ENCODE measurements at places on chromosomes 2 and 18.

- no peaks in the 10 kb centered on the region for H3K36me3 ChIP-seq
- no peaks in the 10 kb centered on the region for H3K27me3 ChIP-seq
- peak overlapping the region; percentile 39 for H3K27ac ChIP-seq
- DNase-seq = no peak
- no peaks in the 10 kb centered on the region for H3K4me1 ChIP-seq
These were observed 131.3 kb downstream of the CCBE1 start for GRCh38 chr18:59565957-59566356.

GRCh38 chr2:237987268-237987667 is 20.5 kb downstream of the UBE2F start:
- no peak overlapping the region for H3K27ac ChIP-seq
- H3K36me3 ChIP-seq = peaks cover 17% of the 10 kb centered on the region
- no peak overlapping the region for H3K4me3 ChIP-seq

DNA sequence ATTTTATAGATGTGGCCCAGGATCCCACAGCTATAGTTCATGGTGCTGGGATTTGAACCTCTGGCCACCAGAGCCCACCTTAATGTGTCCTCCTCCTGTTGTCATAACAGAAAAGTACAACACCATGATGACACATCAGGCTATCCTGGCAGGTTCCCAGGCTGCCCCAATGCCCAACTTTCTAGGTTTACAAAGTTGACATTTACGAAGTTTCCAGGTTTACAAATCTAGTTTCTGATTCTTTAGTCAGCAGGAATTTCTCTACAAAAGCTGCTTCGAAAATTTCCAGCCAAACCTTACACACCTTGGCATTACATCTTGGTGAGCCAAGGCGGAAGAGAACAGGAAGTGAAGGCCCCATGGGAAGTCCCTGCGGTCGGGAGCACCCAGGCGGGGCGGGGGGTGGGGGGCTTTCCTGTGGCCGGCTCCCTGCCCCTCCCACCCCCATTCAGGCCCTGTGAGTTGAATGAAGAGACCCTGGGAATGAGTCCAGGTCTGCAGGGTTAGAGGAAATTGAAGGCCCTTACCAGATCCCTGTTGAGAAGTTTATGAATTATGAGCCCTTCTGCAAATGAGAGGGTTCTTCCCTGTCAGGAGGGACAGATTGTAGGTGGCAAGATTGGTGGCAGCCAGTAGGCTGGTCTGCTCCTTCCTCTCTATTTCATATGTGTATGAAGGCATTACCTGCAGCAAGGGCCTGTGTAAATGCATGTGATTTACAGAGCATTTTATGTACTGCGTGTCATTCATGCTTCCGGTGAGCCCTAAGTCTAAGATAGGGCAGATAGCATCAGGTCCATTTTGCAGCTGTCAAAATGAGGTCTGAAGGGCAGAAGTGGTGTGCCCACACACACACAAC is 11.1 kb upstream of the IL1RN start:
- H3K4me3 ChIP-seq = no peak overlapping the region
- H3K36me3 ChIP-seq = no peaks in the 10 kb centered on the region
- H3K27me3 ChIP-seq = peaks cover 35% of the 10 kb centered on the region
- no peak overlapping the region for H3K27ac ChIP-seq

DNA sequence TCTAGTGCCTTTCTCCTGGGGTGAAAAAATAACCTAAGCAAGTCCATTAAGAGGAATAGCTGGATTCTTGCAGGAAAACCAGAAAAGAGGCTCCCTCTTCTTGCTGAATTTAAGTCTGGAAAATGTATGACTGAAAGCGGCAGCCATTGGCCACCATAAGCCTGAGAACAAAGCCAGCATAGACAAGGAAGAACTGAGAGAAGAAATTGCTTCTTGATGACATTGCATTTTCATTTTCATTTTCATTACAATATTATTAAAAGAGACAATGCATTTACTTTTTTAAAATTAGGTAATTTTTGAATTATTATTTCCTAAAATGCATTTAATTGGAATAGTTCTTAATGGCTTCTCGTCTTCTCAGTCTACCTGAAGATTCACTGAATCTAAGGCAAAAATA is 1157.5 kb upstream of the ZEB2 start:
- no peak overlapping the region for H3K4me3 ChIP-seq
- no peaks in the 10 kb centered on the region for H3K27me3 ChIP-seq
- H3K4me1 ChIP-seq = no peaks in the 10 kb centered on the region
- no peak overlapping the region for H3K27ac ChIP-seq

- no peak for DNase-seq
- H3K4me3 ChIP-seq = no peak overlapping the region
- no peak overlapping the region for H3K27ac ChIP-seq
- H3K36me3 ChIP-seq = no peaks in the 10 kb centered on the region
- peaks cover 4% of the 10 kb centered on the region for H3K27me3 ChIP-seq
These were observed 295.9 kb upstream of the CRIM1 start for GRCh38 chr2:36059691-36060090.

DNA sequence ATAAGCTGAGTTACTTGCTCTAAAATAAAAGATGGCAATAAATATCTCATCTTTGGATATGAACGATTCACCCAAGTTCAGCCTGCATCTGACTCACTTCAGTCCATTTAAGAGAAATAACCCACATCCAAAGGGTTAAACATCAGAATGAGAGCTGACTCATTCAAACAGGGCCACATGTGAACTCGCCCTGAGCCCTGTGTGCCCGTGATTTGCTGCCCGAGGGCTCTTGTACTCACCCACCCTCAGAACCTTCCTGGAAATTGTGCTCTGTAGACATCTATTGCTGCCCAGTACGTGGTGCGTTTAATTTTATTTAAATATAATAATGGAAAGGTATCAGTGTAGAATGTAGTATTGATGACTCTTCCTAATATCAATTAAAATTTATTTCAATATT is 66.9 kb upstream of the RBM44 start:
- no peak for DNase-seq
- H3K4me3 ChIP-seq = peak overlapping the region; percentile 52
- no peaks in the 10 kb centered on the region for H3K27me3 ChIP-seq
- H3K27ac ChIP-seq = peak overlapping the region; percentile 92
- peaks cover 13% of the 10 kb centered on the region for H3K36me3 ChIP-seq

DNA sequence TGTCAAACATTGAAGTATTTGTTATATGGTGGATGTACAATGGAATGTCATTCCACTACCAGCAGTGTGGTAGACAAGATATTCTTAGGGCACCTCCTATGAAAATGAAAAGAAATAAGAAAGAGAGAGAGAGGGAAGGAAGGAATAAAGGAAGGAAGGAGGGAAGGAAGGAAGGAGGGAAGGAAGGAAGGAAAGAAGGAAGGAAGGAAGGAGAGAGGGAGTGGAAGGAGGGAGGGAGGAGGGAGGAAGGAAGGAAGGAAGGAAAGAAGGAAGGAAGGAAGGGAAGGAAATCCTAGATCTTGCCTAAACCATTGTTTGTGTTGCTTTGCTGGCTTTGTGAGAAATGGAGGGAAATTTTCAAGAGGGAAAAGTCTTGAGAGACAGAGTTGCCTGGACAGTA is 50.1 kb upstream of the TCF7L1 start:
- H3K4me1 ChIP-seq = no peaks in the 10 kb centered on the region
- no peak overlapping the region for H3K4me3 ChIP-seq
- H3K27me3 ChIP-seq = no peaks in the 10 kb centered on the region
- DNase-seq = no peak
- H3K27ac ChIP-seq = no peak overlapping the region
- H3K36me3 ChIP-seq = no peaks in the 10 kb centered on the region

GRCh38 chr18:34258176-34258575 is 33.5 kb upstream of the NOL4 start:
- no peak overlapping the region for H3K27ac ChIP-seq
- H3K27me3 ChIP-seq = no peaks in the 10 kb centered on the region
- no peaks in the 10 kb centered on the region for H3K36me3 ChIP-seq
- H3K4me3 ChIP-seq = no peak overlapping the region

- no peak overlapping the region for H3K27ac ChIP-seq
- H3K4me3 ChIP-seq = no peak overlapping the region
- H3K27me3 ChIP-seq = no peaks in the 10 kb centered on the region
- no peak for DNase-seq
These were observed 243.9 kb downstream of the AFF3 start for GRCh38 chr2:99898336-99899048.

- DNase-seq = no peak
- H3K4me1 ChIP-seq = no peaks in the 10 kb centered on the region
- no peaks in the 10 kb centered on the region for H3K27me3 ChIP-seq
- H3K27ac ChIP-seq = no peak overlapping the region
These were observed 83.8 kb downstream of the MBD2 start for GRCh38 chr18:54140641-54141040.

DNA sequence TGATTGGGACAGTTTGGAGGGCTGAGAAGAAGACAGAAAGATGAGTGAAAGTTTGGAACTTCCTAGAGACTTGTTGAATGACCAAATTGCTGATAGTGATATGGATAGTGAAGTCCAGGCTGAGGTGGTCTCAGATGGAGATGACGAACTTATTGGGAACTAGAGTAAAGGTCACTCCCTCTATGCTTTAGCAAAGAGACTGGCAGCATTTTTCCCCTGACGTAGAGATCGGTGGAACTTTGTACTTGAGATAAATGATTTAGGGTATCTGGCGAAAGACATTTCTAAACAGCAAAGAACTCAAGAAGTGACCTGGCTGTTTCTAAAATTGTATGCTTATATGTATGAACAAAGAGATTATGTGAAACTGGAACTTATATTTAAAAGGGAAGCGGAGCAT is 221.2 kb upstream of the KCNJ3 start:
- H3K27me3 ChIP-seq = no peaks in the 10 kb centered on the region
- H3K27ac ChIP-seq = no peak overlapping the region
- no peak for DNase-seq
- no peaks in the 10 kb centered on the region for H3K36me3 ChIP-seq

DNA sequence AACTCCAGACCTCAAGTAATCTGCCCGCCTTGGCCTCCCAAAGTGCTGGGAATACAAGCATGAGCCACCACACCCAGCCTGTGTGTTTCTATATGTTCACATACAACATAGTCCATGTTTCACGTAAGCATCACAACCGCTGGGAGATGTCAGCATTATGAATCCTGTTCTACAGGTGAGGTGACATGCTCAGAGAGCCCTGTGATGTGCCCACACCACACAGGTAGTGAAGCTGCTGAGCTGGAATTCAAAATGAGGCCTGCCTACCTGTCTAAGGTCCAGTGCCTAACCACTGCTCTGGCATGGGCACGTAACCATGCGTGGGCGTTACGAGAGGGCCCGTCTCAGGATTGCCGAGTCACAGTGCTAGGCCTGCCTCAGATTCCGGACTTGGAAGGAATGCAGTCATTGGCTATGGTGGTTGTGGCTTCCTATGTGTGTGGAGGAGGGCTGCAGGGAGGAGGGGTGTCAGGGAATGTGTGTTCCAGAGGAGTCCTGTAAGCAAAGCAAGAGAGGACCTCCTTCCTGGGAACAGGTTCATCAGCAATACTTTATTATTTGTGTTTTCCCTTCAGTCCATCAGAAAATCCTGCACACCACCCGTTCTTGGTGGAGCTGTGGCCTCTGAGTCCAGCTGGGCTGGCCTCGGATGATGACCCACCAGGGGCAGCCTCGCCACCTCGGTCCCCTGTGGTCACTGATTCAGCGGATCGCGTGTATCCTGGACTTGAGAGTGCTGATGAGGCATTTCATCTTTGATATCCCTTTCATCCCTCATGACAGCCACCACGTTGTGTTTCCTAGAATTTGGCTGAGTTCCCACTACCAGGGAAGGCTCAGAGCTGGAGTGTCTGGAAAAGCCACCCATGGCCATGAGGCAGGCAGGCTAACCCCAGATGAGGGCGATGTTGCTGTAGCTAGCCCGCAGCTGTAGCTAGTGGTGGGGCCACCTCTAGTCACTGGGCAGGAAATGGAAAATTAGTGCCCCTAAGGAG is 31.1 kb downstream of the HK2 start:
- H3K36me3 ChIP-seq = no peaks in the 10 kb centered on the region
- no peak overlapping the region for H3K4me3 ChIP-seq
- DNase-seq = no peak
- H3K4me1 ChIP-seq = peaks cover 40% of the 10 kb centered on the region
- H3K27me3 ChIP-seq = no peaks in the 10 kb centered on the region

DNA sequence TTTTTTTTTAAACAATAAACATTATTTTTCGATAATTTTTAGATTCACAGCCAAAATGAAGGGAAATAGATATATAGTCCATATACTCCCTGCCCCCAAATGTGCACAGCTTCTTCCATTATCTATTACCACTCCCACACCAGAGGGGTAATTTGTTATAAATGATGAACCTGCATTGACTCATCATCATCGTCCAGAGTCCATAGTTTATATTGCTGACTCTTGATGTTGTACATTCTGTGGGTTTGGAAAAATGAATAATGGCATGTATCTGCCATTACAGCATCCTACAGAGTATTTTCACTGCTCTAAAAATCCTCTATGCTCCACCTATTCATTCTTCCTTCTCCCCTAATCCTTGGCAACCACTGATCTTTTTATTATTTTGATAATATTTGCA is 121.5 kb downstream of the LTBP1 start:
- no peak overlapping the region for H3K27ac ChIP-seq
- DNase-seq = no peak
- no peaks in the 10 kb centered on the region for H3K27me3 ChIP-seq
- H3K36me3 ChIP-seq = no peaks in the 10 kb centered on the region
- H3K4me1 ChIP-seq = peaks cover 35% of the 10 kb centered on the region
- H3K4me3 ChIP-seq = no peak overlapping the region

DNA sequence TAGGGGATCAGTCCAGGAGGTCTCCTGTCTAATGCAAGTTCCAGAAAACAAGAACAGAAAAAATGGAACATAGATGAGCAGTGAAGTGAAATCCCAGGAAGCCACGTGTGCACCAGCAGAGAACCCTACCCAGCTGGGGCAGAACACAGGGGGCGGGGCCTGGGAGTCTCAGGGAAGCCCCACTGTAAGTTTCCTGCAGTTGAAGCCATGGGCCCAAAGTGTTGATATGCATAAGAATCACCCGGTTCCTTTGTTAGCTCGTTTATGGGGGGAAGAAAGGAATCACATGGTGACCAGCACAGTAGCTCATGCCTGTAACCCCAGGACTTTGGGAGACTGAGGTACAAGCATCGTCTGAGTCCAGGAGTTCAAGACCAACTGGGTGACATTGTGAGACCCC is 131.3 kb downstream of the INO80D start:
- no peaks in the 10 kb centered on the region for H3K36me3 ChIP-seq

DNA sequence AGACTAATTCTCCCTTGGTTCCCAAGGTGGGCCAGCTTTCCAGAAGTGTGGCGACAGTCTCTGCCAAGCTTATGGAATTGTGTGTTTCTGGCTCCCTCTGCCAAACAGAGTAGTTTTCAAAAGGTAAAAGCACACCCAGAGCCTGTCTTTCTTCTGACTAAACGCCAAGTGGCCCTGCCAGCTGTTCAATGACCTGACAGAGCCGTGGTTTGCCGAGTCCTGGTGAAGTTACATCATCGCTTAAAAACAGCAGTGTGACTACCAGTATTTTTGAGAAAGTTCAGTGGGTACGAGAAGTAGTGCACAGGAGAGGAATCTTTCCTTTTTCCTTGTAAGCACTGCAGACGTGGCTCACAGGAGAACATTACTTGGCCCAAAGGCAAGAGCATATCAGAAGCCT is 1.9 kb downstream of the PER2 start:
- peak overlapping the region; percentile 87 for H3K27ac ChIP-seq
- peaks cover 86% of the 10 kb centered on the region for H3K4me1 ChIP-seq
- DNase-seq = peak; percentile 50

All from left ventricle myocardium inferior (tissue), 1 donor.